A549 treated with ZK216348 at 1 μM for 4 hours (cell line): ENCODE measurements at places on chromosomes 4 and X. TPM values are rescaled to one million over a fixed set of nuclear protein-coding genes. Genes with fewer than 3 reads are reported as not detected.

ABCE1 gene
- 63.3 to 127 TPM (median 70.8 TPM) in 5 replicates for total RNA-seq

CXCL5 gene
- 24.7 to 56.4 TPM (median 37.1 TPM) in 5 replicates for total RNA-seq

DCHS2 gene
- 0.04 TPM in 1 of 5 replicates, not detected in the others for total RNA-seq

TMSB15A gene
- 0.61 to 0.85 TPM (median 0.62 TPM) in 3 of 5 replicates, not detected in the others for total RNA-seq

ANK2 gene
- 0.93 to 1.8 TPM (median 1.4 TPM) in 5 replicates for total RNA-seq

LRP2BP gene
- 0.05 to 0.28 TPM (median 0.17 TPM) in 4 of 5 replicates, not detected in the other for total RNA-seq

F9 gene
- not detected in 5 replicates for total RNA-seq

CDKL2 gene
- total RNA-seq: 0.36 to 0.79 TPM (median 0.70 TPM) in 5 replicates

TKTL2 gene
- not detected in 5 replicates for total RNA-seq

ADRA2C gene
- 5.9 to 15.9 TPM (median 11.4 TPM) in 5 replicates for total RNA-seq

GPRASP1 gene
- 0.22 to 0.42 TPM (median 0.34 TPM) in 5 replicates for total RNA-seq

NPY1R gene
- 0.11 TPM in 1 of 5 replicates, not detected in the others for total RNA-seq

PAGE2 gene
- not detected in 5 replicates for total RNA-seq

LUZP4 gene
- total RNA-seq: 0.09 TPM in 1 of 5 replicates, not detected in the others

MAGEC2 gene
- total RNA-seq: not detected in 5 replicates

CLDN34 gene
- total RNA-seq: not detected in 5 replicates

RAB39B gene
- total RNA-seq: 0.63 to 0.78 TPM (median 0.69 TPM) in 5 replicates

L1CAM gene
- total RNA-seq: 18.2 to 26.1 TPM (median 21.4 TPM) in 5 replicates

SLC2A9 gene
- total RNA-seq: 0.20 to 0.73 TPM (median 0.39 TPM) in 5 replicates

MPC1L gene
- not detected in 5 replicates for total RNA-seq

TMEM131L gene
- 4.6 to 6.6 TPM (median 4.9 TPM) in 5 replicates for total RNA-seq

TSPAN6 gene
- total RNA-seq: 32.1 to 46.5 TPM (median 38.3 TPM) in 5 replicates

BEND4 gene
- total RNA-seq: not detected in 5 replicates

NPY2R gene
- not detected in 5 replicates for total RNA-seq

MAGEE1 gene
- 3.3 to 4.6 TPM (median 4.4 TPM) in 5 replicates for total RNA-seq

XAGE2 gene
- not detected in 5 replicates for total RNA-seq

TMEM31 gene
- 0.40 TPM in 1 of 5 replicates, not detected in the others for total RNA-seq

PCDH18 gene
- total RNA-seq: not detected in 5 replicates

MTMR8 gene
- total RNA-seq: 0.35 to 2.1 TPM (median 0.63 TPM) in 5 replicates

PABPC1L2B gene
- not detected in 5 replicates for total RNA-seq

ANXA10 gene
- 2.6 to 3.7 TPM (median 3.3 TPM) in 5 replicates for total RNA-seq

TMSB15B gene
- 4.1 to 7.8 TPM (median 6.1 TPM) in 5 replicates for total RNA-seq

MAGEA10 gene
- not detected in 5 replicates for total RNA-seq

RNF113A gene
- 28.7 to 34.0 TPM (median 30.2 TPM) in 5 replicates for total RNA-seq

SH2D1A gene
- total RNA-seq: not detected in 5 replicates

AFP gene
- 1.3 to 4.4 TPM (median 1.8 TPM) in 5 replicates for total RNA-seq

UNC5C gene
- not detected in 5 replicates for total RNA-seq

OTUD6A gene
- not detected in 5 replicates for total RNA-seq

KIF4A gene
- total RNA-seq: 24.7 to 29.6 TPM (median 27.7 TPM) in 5 replicates

SPANXN3 gene
- total RNA-seq: not detected in 5 replicates

CCDC120 gene
- total RNA-seq: 2.1 to 4.9 TPM (median 3.8 TPM) in 5 replicates

ADGRL3 gene
- total RNA-seq: not detected in 5 replicates
